A375 (cell line): ENCODE measurements at places on chromosomes 5 and 9. TPM values are rescaled to one million over a fixed set of nuclear protein-coding genes. Genes with fewer than 3 reads are reported as not detected.

Gene PCAT7
- total RNA-seq: 9.3 and 9.9 TPM in 2 replicates

Gene BAAT
- 0.05 and 0.08 TPM in 2 replicates for total RNA-seq

Gene B4GALT1
- total RNA-seq: 12.4 TPM in 2 replicates

Gene UNC13B
- 9.1 and 10.4 TPM in 2 replicates for total RNA-seq

Gene JMY
- total RNA-seq: 15.3 and 15.7 TPM in 2 replicates

Gene NKD2
- 0.49 and 0.72 TPM in 2 replicates for total RNA-seq

Gene C6
- total RNA-seq: not detected in 2 replicates

Gene PCDHGA9
- 1.1 and 2.7 TPM in 2 replicates for total RNA-seq

Gene NEUROG1
- not detected in 2 replicates for total RNA-seq

Gene LIX1
- not detected in 2 replicates for total RNA-seq

Gene FBXW5
- total RNA-seq: 108 and 131 TPM in 2 replicates

Gene SLC4A9
- not detected in 2 replicates for total RNA-seq

Gene DIRAS2
- not detected in 2 replicates for total RNA-seq

Gene GZMA
- total RNA-seq: not detected in 2 replicates

Gene PRDM9
- total RNA-seq: 0.29 and 0.41 TPM in 2 replicates
